ENCODE measurements at places on chromosomes 4 and X. TPM values are rescaled to one million over a fixed set of nuclear protein-coding genes. Genes with fewer than 3 reads are reported as not detected.

DNA sequence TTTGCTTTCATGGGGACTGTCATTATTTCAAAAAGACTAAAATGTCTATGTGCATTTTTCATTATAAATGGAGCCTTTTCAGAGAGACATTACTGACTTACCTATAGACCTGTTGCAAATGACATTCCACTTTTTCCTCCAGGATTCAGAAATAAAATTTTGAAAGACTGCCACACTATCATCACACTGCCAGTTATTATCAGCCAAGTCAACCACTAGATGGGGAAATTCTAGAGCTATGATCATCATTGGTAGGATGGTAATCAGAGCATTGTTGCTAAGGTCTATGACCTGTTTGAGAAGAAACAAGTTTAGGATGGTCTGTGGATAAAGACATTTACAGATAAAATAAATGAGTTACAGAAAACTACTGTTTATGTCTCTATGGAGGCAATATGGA is 22.5 kb downstream of the LRRC66 start:
- DNase-seq = no peak

GRCh38 chr4:142984871-142985585 is 138.9 kb upstream of the INPP4B start:
- DNase-seq = peak; percentile 38

GRCh38 chr4:48970471-48970921 is 15.6 kb upstream of the CWH43 start:
- no peak for DNase-seq

GRCh38 chrX:70423936-70424675 is 992 bp downstream of the GDPD2 start:
- no peak for DNase-seq

DNA sequence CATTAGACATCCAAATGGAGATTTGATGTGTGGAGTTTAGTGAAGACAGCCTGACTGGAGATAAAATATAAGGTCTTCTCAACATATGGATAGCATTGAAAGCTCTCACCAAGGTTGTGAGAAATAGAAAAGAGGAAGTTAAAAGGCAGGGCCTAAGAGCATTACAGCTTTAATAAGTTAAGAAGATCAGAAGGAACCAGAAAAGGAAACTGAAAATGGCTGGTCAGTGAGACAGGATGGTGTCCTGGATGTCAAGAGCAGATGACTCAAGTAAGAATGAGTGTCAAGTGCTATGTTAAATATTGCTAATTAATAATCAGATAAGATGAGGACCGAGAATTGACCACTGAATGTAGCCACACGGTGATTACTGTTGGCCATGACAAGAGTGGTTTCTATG is 642.9 kb downstream of the STPG2 start:
- no peak for DNase-seq

- DNase-seq = no peak
Observed at GRCh38 chr4:116469582-116469981, 615.8 kb downstream of the TRAM1L1 start.

DNA sequence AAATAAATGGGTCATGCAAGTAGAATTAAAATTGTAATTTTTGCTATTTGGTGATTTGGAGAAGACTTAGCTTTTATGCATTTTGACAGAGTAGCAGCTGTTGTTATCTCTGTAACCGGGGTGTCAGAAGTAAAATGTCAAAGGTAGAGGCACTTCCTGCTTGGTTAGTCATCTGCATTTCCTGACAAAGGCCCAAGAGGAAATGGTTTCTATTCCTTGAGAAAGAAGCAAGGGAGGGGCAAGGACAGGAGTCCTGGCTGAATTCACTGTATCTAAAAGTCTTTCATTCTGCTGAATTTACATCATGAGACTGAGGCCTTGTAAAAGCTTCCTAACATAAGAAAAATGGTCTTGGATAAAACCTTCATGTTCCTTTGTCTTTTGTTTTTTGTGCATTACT is 550.9 kb upstream of the BOD1L1 start:
- no peak for DNase-seq

GRCh38 chr4:165839615-165840333 is 33.3 kb upstream of the TLL1 start:
- no peak for DNase-seq

- no peak for DNase-seq
Observed at GRCh38 chr4:164648151-164648848, 105.6 kb upstream of the SMIM31 start.

GRCh38 chr4:158422546-158422945 is 99.1 kb upstream of the RXFP1 start:
- no peak for DNase-seq

GRCh38 chr4:81631958-81632441 is 160.3 kb upstream of the RASGEF1B start:
- no peak for DNase-seq

DNA sequence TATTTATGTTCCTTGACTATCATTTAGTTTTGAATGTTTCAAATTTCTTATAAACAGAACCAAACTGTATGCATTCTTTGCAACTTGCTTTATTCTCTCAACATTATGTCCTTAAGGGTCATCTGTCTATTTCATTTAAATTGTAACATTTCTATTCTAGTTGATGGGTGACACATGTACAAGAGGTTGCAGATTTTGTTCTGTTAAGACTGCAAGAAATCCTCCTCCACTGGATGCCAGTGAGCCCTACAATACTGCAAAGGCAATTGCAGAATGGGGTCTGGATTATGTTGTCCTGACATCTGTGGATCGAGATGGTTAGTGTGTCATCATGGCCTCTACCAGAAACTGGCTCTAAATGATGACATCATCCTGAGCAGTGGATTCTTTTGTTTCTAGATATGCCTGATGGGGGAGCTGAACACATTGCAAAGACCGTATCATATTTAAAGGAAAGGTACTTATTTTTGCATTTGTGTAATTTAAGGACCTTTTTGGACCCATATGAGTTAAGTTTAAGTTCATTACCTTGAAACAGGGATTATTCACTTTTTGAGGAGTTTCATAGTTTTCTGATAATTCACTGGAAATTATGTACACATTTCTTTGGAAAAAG is 6.1 kb downstream of the LIAS start:
- DNase-seq = no peak

DNA sequence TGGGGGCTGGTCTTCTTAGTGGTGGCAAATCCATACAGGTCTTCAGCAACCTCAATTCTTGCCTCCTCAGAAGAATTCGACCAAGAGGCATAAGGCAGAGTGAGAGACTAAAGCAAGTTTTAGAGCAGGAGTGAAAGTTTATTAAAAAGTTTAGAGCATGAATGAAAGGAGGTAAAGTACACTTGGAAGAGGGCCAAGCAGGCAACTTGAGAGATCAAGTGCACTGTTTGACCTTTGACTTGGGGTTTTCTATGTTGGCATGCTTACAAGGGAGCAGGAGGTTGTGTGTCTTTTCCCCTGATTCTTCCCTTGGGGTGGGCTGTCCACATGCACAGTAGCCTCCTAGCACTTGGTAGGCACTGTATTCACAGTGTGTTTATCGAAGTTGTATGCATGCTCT is 91.2 kb downstream of the CPE start:
- DNase-seq = no peak

- DNase-seq = peak; percentile 86
Observed at GRCh38 chrX:135421537-135421931, 210 bp upstream of the SMIM10L2A start.

DNA sequence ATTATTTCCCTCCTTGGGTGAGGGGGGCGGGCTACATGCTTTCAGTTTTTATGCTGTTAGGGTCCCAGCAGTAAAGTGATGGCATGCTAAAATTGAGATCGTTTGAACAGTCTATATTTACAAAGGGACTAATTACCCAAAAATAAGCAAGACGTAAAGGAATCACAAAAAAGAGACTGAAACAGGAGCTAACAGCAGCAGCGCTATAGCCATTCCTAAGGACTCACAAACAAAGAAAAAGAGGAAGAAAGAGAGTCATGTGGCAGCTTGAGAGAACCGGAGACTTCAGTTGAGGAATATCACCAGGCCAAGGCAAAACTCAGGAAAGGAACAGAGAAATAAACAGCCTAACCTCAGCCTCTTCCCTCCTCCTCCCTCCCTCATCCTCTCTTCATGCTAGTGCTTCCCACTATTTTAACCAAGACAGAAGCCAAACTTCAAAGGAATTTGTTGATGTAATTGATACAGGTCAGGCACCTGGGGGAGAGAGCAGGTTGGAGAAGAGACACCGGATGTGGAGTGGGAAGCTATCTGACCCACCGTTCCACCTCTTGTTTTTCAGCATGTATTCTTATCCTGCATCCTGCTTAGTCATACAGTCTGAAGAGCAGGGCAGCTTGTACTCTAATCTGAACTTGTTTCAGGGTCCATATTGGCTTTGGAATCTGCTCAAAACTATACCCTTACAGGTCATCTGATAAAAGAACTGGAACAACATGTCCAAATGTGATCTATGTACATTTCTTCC is 383.7 kb downstream of the NAF1 start:
- no peak for DNase-seq

DNA sequence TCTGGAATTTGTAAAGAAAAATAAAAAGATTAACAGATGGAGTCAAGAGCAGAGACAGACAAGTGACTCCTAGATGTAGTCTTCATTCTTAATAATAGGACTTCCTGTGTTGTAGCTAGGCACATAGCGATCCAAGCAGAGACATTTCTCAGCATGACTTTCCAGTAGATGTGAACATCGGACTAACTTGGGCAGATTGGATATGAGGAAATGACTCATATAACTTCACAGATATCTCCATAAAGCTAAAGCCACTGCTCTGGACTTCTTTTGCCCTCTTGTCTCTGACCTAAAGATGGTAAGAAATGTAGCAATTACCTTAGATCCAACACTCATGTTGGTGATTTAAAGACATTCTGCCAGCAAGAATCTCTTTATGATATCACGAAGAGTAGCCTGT is 131.7 kb downstream of the EPHA5 start:
- DNase-seq = no peak

DNA sequence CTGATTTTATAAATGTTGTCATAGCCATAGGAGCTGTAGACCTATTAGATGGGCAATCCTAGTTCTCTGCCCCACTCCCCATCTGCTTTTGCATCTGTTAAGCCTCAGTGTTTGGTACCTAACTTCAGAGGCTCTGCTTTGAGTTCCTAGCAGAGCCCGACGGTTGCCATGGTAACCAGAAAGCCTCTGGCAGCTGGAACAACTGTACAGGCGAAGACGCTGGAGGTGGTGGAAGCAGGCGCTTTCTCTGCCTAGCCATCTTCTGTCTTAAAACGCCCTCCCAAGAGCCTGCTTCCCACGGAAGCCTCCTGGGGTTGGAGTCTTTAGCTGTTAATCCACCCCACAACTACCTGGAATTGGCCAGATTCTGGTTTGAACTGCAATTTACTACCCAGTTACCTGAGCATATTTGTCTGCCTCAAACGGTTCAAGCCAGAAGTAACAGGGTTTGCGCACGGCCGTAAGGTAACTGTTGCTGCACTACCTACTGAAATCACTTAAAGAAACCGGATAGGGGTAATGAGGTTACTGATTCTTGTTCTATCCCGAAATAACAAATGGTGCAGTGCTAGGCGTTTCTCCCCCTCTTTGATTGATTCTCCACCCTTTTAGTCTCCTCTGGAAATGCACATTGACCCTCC is 1.0 kb upstream of the GABRG1 start:
- DNase-seq = peak; percentile 95

DNA sequence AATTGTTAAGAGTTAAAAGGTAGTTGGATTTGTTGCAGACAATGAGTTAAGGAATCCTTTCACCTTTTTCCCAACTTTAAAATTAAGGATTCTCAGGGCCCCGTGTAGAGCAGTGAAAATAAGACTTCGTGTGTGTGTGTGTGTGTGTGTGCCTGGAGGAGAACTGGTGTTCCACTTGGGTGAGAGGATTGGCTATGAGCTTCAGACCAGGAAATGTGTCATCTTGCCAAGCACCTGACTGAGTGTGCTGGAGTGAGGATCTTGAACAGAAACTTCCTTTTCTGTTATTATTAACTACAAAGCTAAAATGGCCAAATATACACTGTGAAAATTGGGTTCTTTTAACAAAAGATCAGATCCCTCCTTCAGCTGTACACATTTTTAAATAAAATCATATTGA is 113.1 kb upstream of the VCX2 start:
- DNase-seq = no peak

- no peak for DNase-seq
Observed at GRCh38 chrX:1153940-1154339, 58.5 kb downstream of the CRLF2 start.

DNA sequence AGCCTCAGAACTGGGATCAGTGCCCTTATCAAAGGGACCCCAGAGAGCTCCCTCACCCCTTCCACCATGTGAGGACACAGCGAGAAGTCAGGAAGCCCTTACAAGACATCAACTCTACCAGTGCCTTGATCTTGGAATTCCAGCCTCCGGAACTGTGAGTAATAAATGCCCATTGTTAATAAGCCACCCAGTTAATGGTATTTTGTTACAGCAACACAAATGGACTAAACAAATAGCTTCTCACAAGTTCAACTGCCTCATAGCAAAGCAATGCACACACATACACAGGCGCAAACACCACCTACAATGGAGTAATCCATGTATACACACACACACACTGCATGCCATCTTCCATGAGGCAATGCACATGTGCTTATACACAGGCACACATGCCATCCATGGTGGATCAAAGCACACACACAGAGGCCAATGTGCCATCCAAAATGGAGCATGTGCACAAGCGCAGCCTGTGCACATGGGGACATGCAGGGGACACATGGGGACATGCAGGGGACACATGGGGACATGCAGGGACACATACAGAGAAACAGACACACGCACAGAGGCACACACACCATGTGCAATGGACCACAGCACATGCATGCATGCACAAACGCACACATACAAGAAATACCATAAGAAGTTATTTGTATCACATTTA is 137.6 kb upstream of the TBL1X start:
- no peak for DNase-seq

DNA sequence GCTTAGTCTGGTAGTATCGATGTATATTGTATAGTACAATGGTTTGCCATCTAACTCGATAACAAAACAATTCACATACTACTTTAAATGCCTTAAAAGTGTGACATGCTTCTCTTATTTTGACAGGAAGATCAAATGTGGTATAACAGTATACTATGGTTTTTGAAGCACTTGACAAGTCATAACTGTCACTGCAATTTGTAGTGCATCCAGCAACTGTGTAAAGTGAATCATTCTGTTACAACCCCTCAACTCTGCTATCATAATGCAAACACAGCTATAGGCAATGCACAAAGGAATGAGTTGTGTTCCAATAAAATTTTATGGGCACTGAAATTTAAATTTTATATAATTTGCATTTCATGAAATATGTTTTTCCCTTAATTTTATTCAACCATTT is 14.0 kb downstream of the RAP1GDS1 start:
- DNase-seq = no peak

DNA sequence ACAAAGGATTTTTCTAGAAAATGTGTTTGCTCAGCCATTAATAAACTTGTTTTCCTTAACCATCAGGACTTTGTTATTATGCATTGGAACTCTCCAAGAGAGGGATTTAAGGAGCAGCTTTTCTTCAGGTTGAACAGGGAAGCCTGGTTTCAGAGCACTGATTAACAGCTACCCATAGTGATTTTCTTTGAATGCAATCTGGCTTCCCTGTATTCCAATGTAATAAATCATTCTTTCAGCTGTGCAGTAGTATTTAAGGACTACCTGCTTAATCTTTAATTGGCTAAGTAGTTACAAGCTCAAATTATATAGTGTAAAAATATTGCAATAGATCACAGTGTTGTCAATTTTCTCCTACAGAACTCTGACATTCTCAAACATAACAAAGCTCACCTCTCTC is 77.5 kb downstream of the TMEM156 start:
- peak; percentile 48 for DNase-seq

The SYP gene
- 0.07 TPM for total RNA-seq

The IL3RA gene
- not detected for total RNA-seq

The IL9R gene
- total RNA-seq = not detected

The SPON2 gene
- 9.0 TPM for total RNA-seq

The DCAF4L1 gene
- total RNA-seq = 0.06 TPM

The STPG2 gene
- 0.06 TPM for total RNA-seq

The BEND4 gene
- total RNA-seq = 9.6 TPM

The ARHGAP6 gene
- 1.1 TPM for total RNA-seq

The RBM47 gene
- total RNA-seq = 6.1 TPM
